HL-60 (cell line): ENCODE measurements at places on chromosomes 1 and 21.

GRCh38 chr1:24702511-24703293 lies 42.5 kb upstream of the CLIC4 start:
- DNase-seq, result no peak

- peak; percentile 94 for DNase-seq
Measured at GRCh38 chr1:92459871-92460320, 26.8 kb downstream of the GFI1 start.

DNA sequence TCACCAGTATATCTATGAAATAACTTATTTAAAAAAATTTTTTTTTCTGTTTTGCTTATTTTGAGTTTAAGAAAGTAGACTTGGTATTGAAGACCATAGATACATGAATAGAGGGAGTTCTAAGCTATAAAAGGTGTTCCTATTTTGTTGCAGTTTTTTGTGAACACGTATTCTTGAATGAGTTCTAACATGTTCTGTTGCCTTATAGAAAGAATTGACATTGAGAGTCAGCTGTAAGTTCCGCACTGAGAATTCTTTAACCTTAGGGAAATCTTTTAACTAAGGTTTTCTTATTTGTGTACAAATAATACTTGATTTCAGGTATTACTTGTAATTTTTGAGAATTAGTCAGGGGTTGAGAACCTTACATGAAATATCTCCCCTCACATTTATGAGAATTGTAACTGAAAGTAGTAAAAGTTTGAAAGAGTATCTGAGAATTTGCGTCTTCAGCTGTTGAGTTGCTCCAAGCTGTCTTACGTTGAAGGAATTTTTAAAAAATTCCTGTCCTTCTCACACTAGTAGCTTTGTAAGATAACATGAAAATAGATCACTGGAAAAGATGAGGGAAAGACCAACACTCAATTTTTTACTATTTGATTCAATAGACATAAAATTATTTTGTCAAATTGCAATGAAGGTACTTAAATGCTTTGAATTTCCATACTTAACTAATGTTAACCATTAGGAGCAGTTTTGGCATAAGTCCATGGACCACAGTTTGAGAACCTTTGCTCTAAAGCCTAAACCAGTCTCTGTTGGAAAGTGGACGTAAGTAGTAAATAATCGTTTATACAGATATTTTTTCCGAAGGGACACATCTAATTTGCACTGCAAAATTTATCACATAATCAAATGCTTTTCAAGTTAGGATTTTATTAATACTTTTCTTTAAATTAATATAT lies 3.8 kb downstream of the DR1 start:
- no peak for DNase-seq

- DNase-seq, result no peak
Measured at GRCh38 chr1:1353389-1354151, 4.4 kb upstream of the DVL1 start.

DNA sequence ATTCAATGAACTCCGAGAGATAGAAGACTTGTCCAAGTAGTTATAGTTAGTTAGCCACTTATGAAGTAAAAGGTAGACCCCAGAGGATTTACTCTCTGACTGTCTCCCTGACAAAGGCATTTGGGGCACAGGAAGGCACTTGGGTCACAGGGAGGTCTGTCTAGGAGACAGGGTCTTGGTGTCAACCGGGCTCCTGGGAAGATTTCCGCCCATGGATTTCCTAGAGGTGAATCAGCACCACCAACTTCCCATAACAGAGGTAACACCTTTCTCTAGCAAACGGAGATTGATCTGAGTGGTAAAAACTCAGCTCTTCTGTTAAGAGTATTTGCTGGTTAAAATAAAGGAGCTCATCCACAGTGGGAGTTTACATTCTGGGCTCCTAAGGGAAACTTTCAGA lies 16.4 kb downstream of the CCN1 start:
- no peak for DNase-seq

DNA sequence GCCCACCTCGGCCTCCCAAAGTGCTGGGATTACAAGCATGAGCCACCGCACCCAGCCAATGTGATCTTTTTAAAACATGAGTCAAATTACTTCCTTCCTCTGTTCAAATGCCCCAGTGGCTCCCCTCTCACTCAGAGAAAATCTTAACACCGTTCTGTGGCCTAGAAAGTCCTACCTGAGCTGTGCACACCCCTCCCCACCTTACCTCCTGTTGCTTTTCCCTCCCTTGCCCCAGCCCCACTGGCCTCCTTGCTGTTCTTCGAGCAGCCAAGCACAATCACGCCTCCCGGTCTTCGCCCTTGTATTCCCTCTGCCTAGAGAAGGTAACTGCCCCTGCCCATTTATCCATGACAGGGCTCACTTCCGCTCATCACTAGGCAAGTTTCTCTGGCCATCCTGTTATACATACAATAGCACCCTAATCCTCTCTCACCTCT lies 62.6 kb upstream of the RPL11 start:
- no peak for DNase-seq

GRCh38 chr1:209633335-209633997 lies 18.8 kb downstream of the LAMB3 start:
- DNase-seq, result peak; percentile 58

DNA sequence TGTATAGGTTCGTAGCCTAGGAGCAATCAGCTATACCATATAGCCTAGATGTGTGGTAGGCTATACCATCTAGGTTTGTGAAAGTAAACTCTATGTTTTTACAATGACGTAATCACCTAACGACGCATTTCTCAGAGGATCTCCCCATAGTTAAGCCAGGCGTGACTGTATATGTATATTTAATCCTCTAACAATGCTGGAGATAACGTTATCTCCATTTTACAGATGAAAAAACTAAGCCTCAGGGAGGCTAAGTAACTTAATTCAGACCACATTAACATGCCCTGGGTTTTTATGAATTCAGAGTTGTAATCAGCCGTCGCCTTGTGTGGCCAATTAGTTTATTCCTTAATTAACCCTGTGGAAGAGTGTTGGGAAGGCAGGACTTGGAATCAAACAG lies 107.7 kb upstream of the PLXNA2 start:
- DNase-seq, result no peak

GRCh38 chr1:41462680-41463004 lies 21.8 kb downstream of the EDN2 start:
- DNase-seq, result no peak

DNA sequence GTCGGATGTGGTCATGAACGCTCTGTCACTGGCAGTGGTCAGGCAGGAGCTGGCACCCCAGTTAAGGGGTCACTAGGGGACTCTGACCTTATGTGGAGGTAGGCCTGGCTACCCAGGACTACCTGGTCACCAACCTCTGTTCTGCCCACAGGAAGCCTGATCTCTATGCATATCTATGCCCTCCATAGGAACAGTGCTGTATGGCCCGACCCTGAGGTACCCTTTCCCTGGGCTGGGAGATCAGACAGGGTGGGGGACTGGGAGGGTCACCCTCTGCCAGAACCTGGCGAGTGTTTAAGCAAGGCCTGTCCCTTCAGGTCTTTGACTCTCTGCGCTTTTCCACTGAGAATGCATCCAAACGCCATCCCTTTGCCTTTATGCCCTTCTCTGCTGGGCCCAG lies 19.0 kb downstream of the CYP4B1 start:
- DNase-seq, result no peak

GRCh38 chr1:70134148-70134547 lies 71.2 kb downstream of the LRRC40 start:
- DNase-seq, result no peak

- DNase-seq, result no peak
Measured at GRCh38 chr1:2496087-2496622, 20.1 kb downstream of the PLCH2 start.

- DNase-seq, result no peak
Measured at GRCh38 chr21:34922479-34922878, 126.6 kb downstream of the RUNX1 start.

DNA sequence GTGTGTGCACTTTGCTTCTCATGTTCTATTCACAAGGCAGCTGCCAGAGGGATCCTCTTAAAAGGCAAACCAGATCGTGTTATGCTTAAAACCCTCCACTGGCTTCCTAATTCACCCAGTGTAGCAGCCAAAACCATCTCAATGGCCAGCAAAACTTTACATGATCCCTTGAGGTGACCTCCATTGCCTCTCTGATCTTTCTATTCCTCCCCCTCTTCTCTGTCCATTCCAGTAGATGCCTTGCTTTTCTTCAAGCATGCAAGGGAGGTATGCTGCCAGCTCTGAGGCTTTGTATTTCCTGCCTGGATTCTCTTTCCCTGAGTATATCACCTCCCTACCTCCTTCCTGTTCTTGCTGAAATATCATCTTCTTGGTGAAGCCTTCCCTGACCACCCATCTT lies 93.2 kb upstream of the KCNK2 start:
- DNase-seq, result no peak
